ENCODE measurements at places on chromosomes 2 and 18.
A peak's percentile ranks its signal among the peaks of the same experiment; 100 is the strongest.

DNA sequence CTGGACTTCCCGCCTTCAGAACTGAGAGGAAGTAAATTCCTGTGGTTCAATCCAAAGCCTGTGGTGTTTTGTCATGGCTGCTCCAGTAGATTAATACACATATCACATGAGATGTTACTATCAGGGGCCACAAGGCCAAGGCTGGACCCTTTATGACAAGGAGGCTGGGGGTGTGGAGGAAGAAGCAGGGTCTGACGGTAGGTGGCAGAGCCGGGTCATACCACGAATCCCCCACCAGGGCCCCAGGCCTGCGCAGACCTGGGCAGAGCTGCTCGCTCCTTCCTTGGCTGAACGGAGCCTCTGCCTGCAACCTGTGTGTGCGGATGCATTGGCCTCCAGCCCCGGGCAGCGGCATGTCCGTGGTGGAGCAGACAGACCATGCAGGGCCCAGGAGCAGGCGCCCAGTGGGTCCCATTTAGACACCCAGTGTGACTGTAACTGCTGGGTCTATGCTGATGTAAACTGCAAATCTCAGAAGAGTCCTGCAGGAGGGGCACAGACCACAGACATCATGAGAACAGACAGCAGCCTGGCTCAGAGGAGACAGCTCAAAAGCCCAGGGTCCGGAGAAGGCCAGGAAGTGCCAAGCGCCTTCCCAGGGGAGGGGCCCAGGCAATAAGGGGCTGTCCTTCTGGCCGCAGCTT is 155.2 kb downstream of the PXDN start:
- peak; percentile 34 for DNase-seq

DNA sequence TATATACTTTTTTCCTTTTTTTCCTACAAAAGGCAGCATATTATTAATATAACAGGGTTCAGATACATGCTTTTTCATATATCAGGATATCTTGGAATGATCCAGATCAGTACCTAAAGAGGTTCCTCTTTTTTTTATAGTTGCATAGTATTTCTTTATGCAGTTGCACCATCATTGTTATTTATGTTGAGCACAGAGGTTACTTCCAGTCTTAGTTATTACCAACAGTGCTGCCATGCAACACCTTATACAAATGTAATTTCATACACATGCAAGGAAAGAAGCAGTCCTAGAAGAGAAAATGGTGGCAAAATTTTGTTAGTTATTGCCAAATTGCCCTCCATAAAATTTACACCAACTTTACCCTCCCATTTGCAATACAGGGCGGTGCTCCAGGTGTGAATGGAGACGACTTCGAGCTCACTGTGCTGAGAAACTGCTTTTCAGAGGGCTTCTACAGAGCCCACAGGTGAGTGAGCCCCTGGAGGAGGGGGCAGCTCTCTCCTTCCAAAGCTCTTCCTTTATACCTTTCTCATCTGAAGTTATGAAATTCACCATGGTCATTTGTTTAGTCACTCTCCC is 30.0 kb upstream of the KCMF1 start:
- no peak for DNase-seq

GRCh38 chr2:48578313-48578712 is 39.3 kb upstream of the GTF2A1L start:
- DNase-seq, result no peak

DNA sequence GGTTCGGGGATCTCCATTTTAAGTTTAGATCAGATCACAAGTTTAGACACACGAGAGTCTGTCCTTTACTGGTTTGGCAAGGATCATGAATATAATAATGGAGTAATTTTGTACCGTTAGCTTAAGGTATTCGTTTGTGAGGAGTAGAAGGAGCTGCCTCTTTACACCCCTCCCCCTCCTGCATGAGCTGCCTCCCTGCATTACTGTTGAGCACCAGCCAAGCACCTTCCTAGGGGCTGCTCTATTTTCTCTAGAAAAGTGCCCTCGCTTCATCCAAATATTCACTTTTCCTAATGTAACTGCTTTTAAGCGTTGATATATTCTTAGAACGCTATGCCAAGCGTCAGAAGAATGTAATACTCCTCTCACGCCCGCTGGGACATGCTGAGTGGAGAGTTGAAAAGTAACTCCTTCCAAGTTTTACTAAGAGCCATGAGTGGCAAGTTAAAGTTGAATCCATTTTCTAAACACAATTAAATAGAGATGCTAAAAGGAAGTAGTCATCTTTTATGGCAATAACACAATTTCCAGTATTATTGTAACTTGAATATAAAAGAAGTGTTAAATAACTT is 25.4 kb upstream of the SCN7A start:
- DNase-seq, result no peak

DNA sequence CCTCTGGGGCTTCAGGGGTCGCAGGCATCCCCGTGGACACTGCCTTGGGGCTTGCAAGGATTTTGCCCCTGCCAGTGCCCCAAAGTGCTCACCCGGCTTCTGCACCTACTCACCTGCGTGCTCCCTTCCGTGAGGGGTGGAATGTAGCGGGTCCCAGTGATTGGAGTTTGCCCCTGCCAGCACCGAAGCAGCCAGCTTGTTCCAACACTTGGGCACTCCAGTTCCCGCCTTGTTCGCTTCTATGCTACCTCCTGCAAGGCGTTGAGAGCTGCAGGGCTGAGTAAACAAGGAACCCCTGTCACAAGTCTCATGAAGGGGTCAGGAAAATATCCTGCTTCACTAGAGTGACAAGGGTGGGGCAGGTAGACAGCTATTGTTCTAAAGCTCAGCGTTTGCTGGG is 631.5 kb downstream of the EPHA4 start:
- DNase-seq, result no peak

GRCh38 chr2:2523461-2524347 is 192.6 kb upstream of the MYT1L start:
- no peak for DNase-seq
